ENCODE measurements at places on chromosomes 5 and 9.

DNA sequence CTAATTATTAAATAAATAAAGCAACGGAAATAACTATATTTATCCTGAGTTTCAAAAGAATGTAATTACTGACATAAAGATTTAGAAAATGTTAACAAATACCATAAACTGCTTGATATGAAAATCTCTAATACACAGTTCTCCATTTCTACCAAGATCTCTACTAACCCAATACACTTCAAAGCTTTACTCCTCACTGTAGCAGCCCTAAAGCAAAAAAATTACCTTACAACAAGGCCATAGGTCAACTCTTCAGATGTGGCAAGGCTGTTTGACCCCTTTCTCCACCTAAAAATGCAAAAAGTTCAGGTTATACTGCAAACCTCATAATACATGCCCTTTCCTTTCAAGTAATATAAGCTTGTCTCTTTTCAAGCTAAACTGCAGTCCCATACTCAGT, 96.7 kb downstream of the UGCG start:
- no peak for DNase-seq

GRCh38 chr9:122070728-122071515, 22.2 kb downstream of the TTLL11 start:
- DNase-seq: no peak

- DNase-seq: no peak
Observed at GRCh38 chr5:38287124-38287523, 28.8 kb downstream of the EGFLAM start.

DNA sequence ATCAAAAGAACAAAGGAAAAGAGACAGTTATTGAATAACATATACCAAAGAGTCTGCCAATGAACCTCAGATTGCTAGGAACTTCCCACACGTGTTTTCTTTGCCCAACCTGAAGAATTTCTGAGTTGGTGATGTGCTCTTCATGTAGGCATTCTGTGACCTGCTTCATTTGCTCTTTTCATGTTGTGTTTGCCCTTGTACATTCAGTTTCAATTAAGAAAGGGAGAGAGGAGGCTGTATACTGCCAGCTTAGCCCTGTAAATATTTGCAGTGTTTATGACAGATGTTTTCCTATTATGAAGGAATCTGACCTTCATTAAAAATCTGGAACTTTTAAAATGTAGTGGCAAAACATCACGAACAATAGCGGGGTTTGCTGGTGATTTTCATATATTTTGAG, 168.5 kb downstream of the GAS1 start:
- DNase-seq: no peak

GRCh38 chr5:174920906-174921550, 196.6 kb downstream of the MSX2 start:
- peak; percentile 23 for DNase-seq

Data from choroid plexus epithelial cell (primary cell).